ENCODE measurements at places on chromosomes 6 and 20.

- no peak for DNase-seq
Observed at GRCh38 chr20:11544029-11544678, 373.5 kb upstream of the BTBD3 start.

DNA sequence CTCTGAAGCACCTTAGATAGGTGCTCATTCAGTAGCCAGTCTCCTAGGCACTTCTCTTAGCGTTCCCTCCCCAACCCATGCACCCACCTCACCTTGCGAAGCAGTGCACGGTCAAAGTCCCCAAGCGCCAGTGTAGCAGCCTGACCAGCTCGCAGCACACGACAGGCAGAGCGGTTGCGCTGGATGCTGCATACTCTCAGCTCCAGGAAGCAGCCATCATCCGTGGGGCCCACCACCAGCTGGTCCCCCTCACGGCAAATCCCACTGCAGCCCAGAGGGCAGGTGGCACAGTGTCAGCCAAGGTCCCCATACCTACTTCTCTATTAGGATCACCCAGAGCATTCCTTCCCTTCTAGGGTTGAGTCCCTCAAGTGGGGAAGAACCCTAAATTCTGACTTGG lies 6.5 kb downstream of the GTPBP2 start:
- no peak for DNase-seq

- no peak for DNase-seq
Observed at GRCh38 chr6:41347378-41348050, 12.1 kb downstream of the NCR2 start.

DNA sequence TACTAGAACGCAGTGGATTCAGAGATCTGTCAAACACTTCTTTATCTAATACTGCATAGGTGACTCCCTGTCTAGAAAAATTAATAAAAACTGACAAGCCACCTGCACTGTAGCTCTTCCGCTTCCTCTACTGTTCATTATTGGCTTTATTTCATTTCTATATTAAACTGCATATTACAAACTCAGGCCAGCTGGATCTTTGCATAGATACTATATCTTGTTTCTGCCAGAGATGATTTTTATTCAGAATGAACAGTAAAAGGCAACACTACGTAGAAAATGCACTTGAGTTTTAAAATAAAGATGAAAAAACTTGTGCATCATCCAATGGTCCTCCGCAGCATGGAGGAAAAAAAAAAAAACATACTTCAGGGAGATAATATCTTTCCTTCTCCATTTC lies 508.3 kb downstream of the PRKN start:
- DNase-seq = no peak

DNA sequence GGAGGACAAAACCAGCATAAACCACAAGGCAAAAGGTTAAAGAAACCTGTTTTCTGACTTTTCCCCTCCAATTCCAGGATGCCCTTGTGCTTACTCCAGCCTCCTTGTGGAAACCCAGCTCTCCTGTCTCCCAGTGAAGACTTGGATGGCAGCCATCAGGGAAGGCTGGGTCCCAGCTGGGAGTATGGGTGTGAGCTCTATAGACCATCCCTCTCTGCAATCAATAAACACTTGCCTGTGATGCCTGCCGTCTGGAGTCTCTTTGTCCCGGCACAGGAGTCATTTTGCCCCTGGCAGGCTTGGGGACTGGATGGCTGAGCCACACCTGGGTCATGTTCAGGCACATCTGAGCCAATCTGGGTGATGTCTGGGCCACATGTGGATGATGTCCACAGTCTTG lies 26.6 kb downstream of the BPIFB1 start:
- DNase-seq = no peak

GRCh38 chr20:57265336-57265996 lies 975 bp downstream of the BMP7 start:
- DNase-seq = no peak
